NCI-H748 treated with DMSO at 0.1 percent for 48 hours (cell line): ENCODE measurements at places on chromosomes 1 and 21.
A peak's percentile ranks its signal among the peaks of the same experiment; 100 is the strongest.

- no peak for DNase-seq
Measured at GRCh38 chr1:35500439-35500838, 56.8 kb downstream of the KIAA0319L start.

DNA sequence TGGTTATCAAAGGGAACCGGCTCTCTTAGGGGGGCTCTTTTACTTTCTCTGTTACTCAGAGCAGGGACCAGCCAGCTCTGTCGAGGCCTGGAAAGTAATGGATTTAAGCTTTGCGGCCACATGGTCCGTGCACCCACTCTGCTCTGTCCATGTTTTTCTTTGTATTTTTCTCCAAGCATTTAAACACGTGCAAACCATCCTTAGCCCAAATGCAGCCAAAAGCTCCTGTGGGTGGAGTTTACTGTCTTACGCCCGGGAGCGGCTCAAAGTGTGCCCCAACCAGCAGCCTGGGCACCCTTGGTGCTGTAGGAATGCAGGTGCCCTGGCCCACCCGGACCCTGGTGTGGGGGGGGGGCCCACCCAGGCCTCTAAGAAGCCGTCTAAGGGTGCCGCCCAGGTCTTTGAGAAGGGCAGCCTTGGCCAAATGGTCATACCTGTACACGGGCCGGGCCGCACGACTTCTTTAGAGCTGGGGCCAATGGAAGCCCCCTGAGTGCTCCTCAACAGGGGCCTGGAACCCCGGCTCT is 29.2 kb upstream of the POFUT2 start:
- no peak for DNase-seq

DNA sequence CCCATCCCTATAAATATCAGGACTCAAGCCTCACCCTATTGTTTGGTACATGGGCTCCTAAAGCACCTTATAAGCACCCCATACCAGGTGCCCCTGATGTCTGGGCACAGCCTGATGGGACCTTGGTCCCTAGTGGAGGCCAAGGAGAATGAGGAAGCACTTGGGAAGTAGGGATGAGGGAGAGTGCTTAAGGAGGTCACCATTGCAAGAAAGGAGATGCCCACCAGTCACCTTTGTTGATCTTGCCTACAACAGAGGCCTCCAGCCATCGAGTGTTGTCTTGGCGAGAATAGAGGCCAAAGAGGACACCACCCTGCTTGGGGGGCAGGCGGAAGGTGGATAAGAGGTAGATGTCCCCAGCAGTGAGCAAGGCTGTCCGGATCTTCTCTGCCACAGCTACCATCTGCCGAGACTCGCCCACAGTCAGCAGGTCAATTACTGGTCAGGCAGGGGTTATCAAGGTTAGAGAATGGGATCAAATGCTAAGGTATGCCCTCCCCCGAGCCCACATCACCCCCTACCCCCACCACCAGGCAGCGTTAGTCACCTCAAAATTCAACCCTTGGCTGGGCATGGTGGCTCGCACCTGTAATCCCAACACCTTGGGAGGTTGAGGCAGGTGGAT is 1.6 kb downstream of the THBS3 start:
- DNase-seq = no peak

GRCh38 chr1:40094466-40095110 is 2.5 kb downstream of the PPT1 start:
- no peak for DNase-seq

DNA sequence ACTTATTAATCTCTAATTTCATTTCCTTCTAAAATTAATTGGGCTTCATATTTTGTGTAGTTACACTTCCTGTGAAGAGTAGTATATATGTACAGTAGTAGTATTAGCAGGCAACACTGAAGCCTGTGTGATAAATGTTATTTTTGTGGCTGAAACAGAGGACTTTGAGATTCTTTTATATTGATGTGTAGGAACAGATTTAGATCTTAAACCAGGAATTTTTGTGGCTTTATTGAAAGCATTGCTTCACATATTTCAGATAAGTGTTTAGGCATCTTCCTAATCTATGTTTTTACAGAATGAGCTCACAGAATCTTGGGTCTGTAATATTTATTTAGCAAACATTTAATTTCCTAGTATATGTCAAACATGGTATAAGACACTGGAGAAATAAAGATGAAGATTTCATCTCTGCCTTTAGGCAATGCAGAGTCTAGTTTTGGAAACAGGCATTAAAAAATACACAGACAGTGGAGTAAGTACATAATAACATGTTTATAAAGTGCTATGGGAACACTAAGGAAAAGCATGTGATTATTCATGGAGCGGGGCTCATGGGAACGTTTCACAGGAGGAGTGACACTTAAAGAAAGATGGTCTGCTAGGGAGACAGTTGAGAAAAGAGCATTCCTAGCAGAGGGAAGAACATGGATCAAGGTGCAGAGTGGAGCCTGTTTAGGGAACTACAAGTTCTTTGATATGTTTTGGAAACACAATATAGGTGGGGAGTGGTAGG is 52.7 kb downstream of the MIGA1 start:
- no peak for DNase-seq

DNA sequence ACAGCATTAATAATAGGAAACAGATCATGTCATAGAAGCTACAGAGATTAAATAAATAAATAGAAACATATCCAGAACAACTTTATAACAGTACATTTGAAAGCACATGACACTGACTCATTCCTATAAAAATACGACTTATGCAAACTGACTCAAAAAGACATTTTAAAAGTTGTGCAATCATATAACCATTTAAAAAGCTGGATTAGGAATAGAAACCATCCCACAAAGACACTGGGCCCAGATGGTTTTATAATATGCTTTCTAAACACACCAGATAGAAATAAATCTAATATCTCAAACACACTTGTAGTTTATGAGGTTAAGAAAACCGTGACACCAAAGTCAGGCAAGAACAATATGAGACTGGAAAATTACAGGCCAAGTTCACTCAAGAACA is 47.6 kb downstream of the MATN1 start:
- no peak for DNase-seq

DNA sequence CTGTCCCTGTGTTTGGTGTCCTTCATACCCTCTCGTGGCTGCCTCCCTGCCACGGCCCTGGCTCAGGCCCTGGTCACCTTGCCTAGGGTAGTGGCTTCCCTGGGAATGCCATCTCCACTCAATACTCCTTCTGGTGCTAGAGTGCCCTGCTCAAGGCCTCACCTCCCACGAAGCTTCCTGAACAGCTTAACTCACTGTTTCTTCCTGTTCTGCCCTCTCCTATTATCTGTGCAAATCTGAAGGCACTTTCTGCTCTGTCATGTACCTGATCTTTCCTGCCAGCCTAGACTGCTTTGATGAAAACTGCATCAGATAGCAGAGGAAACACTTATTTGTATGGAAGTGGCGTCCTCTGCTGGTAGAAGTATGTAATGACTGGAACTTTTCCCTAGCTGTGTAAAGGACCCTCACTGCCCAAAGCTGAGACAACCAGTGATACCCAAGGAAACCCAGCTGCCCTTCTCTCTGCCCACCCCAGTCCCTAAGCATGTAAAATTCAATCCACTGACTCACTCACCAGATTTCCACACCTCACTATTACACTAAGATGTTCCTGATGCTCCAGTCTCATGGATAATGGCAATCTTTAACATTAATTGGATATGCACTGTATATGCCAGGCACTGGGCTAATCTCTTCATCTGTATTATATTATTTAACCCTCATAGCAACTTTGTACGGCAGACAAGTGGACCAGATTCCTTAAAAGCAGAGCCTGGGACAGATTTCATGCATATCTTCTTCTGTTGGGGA is 36.2 kb upstream of the BTG2 start:
- DNase-seq = peak; percentile 67

DNA sequence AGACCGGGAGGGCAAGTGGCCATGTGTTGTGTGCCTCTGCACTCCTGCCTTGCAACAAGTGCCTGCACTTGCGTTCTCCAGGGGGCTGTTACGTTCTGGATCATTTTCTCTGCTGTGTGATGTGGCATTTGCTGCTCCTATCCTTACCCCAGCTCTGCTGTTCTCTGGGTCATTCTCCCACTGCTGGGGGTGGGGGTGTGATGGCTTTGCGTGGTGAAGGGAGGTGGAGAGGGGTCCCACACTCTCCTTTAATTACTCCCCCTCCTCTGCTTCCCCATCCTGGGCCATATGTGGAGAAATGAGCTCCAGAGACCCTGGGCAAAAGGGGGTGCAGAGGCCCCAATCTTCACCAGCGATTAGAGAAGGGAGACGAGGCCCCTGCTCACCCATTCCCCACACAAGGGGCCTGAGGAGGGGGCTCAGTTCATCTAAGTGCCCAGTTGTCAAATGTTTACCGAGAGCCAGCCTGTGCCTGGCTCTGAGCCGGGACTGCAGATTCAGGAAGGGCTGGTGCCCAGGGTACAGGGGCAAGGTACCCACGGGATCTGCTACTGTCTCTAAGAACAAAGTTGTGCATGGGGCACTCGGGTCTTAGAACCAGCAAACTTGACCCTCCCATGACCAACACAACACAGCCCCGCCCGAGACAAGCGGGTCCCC is 355.4 kb downstream of the PTPRU start:
- no peak for DNase-seq

DNA sequence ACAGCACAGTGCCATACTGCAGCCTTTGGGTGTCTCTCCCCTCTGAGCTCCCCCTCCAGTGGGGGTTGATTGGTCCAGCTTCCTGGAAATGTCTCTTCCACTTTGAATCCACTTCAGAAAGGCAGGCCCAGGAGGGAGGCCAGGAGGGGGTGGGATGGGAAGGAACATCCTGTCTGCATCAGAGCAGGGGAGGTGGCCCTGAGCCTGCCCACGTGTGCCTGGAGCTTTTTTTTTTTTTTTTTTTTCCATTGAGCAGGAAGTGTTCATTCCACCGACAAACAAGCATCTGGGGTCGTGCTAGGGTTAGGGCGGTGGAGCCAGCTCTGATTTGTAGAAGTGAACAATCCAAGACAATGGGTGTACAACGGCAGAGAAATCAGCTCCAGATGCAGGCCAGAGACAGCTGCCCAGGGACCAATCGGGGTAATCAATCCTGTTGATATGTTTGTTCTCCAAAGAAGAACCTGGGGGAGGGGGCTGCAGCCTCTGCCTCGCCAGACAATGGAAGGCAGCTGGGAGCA is 93.3 kb downstream of the SSBP3 start:
- peak; percentile 44 for DNase-seq

GRCh38 chr1:211280910-211281309 is 21.7 kb downstream of the RCOR3 start:
- DNase-seq = no peak

DNA sequence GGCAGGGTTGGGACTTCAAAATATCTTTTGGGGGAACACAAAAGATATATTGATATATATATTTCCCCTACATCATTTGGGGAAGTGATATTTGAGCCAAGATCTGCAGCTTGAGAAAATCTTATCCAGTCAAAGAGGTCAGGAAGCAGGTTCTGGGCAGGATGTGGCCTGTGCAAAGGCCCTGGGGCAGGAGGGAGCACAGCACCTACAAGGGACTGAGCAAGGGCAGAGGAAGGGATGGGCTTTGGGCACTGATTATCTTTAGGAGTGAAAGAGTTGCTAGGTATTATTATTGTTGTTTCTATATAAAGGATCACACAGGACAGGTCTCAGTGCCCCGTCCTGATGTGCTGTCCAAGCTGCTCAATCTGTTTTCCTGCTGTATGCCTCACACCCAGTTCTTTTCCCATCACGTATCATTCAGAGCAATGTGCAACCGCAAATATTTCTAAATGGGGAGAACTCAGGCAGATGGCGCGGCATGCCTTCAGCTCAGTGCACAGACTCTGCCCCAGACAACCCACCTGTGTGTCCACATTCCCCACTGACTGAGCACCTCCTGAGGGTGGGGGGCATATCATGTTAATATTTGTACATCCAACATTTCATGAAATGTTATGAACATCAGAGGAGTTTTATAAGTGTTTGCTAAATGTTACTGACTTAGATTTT is 28.1 kb upstream of the GPR137B start:
- no peak for DNase-seq

DNA sequence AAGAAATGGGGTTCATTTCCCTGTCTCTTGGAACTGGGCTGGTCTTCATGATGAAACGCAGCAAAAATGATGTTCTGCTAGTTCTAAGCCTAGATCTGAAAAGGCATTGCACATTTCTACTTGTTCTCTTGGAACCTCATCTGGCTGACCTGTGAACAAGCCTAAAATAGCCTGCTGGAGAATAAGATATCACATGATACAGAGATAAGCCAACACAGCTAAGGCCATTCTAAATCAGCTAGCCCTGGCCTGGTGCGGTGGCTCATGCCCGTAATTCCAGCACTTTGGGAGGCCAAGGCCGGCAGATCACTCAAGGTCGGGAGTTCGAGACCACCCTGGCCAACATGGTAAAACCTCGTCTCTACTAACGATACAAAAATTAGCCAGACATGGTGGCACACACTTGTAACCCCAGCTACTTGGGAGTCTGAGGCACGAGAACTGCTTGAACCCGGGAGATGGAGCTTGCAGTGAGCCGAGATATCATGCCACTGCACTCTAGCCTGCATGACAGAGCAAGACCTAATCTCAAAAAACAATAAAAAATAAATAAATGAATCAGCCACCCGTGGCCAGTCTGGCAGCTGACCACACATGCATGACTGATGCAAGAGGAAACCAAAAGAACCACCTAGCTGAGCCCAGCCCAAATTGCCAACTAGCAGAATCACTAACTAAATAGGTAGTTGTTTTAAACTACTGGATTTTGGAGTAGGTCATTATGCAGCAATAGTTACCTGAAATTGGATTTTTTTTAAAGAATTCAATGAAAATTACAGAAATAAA is 18.0 kb downstream of the CD244 start:
- DNase-seq = no peak

- no peak for DNase-seq
Measured at GRCh38 chr1:10947691-10948462, 64.6 kb upstream of the TARDBP start.
